Gastrocnemius medialis (tissue), 4 donors: ENCODE measurements at places on chromosomes 3 and 15.

DNA sequence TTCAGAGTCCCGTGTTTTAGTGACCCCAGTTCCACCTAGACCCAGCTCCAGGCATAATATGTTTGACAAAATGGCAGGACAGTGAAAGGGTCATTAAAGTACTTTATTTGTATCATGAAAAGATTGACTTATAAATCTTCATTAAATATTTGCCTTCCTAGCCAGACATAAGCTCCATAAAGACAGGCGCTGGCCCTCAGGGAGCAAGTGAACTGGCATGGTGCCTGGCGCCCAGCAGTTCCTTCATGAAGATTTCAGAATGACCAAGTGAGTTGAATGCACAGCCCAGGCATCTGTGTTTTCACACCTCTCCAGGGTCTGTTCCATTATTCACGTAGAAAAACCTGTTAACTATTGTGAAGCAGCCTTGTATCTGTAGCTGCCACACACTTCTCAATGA is 166.2 kb downstream of the GAP43 start:
- no peak for DNase-seq

DNA sequence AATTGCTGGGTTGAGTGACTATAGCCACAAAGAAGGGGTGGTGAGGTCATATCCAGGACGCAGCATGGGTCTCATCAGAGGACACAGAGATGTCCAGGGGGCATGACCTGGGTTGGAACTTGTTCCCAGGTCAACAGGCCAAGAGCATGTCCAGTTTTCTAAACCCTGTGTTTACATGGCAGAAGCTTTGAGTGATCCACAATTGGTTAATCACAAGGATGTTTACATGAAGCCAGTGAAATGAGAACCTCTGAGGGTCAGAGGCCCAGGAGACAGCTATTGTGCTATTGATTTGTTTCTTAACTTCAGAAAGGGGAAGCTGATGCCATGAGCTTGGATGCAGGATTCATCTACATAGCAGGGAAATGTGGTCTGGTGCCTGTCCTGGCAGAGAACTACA is 42.2 kb upstream of the TOPBP1 start:
- DNase-seq = no peak

DNA sequence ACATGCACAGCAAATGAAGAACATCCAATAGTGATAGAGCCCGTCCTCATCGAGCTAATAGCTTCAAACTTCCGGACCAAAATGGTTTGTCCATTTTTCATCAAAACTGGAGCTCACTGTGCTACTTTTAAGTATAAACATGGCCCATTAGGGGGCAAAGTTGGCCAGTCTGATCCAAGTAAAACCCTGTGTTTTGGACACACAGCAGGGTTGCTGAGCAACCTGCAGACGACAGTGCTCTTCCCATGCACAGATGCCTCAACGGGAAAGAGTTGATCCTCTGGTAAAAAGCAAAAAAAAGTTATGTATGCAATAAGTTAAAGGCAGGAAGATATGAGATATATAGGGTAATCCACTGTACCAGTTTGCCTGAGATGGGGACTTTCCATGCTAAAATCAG is 244.0 kb upstream of the THBS1 start:
- DNase-seq = no peak

DNA sequence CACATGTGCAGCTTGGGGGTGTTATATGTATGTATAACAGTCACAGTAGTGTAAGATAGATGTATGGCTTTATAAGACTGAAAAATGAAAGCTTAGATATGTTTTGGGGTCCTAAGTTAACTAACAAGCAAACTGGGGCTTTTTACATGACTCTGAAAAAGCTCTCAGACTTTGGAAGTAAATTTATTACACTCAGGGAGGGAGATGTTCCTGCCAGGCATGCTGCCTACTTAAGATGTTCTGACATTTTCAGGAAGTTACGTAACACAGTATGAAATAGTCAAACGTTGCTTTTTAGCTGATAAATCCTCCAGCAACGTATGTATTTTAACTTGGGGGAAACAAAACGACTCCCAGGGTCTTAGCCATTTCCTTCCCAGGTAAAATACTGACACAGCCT is 1.7 kb upstream of the IFT57 start:
- DNase-seq = no peak

GRCh38 chr3:8619548-8619947 is 25.1 kb downstream of the SSUH2 start:
- no peak for DNase-seq
